ENCODE measurements at places on chromosomes 1 and 21.

DNA sequence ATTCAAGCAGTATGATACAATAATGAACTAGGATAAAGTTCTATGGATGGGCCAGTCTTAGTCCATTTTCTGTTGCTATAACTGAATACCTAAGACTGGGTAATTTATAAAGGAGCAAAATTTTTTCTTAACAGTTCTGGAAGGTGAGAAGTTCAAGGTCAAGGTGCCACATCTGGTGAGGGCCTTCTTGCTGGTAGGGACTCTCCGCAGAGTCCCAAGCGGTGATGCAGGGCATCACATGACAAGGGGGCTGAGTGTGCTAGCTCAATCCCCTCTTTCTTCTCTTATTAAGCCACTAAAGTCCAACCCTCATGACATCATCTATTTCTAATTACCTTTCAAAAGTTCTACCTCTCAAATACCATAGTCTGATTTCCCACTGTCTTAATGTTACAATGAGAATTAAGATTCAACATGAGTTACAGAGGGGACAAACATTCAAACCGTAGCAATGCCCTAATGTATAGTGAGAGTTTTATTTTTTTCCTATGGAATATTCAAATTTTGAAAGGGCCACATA lies 92.2 kb upstream of the QSOX1 start:
- DNase-seq = no peak

DNA sequence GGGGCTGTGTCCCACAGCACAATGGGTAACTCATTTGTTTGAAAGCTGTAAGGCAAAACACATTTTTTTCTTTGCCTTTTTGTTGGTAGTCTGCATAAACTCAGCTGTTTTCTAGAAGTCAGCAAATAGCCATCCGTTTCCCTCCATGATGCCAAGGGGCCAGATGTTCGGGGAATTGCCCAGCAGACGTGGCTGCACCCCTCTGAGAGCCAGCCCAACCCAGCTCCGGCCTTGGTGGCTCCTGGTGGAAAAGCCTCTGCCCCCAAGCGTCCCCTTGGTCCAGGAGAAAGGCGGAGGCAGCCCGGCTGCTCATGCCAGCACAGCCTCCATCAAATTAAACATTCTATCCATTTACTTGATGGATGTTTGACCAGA lies 58.4 kb upstream of the ADARB1 start:
- no peak for DNase-seq

DNA sequence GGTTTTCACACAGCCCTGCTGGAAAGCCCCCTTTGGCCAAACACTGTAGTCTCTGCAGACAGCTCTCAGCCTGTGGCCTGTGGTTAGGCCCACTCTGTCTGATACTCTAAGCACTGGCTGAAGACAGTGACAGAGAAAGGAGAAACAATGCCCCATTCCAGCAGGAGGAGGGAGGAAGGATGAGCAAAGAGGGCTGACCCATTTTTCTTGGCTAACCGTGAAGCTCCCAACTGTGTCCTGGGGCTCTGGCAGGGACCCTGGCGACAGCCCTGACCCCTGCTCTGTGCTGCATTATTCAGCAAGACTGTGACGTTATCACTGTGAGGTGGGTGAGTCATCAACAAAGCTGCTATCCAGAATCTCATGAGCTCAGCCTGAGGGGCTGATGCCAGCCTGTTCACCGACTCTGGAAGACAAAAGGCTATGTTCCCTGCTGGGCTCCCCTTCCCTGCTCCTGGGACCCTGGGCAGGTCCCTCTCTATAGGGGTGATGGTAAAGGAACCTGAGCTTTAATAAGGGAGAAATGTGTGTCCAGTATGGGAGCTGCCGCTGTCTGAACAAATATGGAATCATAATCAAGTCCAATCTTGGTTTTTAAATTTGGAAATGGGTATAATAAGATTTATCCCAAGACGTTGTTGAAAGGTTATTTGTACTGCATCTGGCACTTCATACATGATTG lies 107.0 kb downstream of the RHOU start:
- no peak for DNase-seq

DNA sequence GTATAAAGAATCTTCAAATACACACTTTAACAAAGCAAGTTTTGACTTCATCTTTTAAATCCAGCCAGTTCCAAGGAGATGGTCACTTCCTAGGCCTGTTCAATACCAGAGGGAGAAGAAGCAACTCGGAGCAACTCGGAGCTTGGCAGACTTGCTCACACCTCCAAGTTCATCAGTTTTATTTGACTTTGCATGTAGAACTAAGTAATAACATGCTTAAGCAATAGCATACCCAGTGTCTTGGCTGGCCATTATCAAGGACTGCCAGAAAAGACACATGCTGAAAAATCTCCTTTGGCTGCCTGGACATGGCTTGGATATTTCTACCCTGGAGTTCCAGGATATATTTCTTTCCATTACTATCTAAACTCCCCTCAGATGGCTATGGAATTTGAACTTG lies 52.6 kb downstream of the GNG12 start:
- DNase-seq = no peak

DNA sequence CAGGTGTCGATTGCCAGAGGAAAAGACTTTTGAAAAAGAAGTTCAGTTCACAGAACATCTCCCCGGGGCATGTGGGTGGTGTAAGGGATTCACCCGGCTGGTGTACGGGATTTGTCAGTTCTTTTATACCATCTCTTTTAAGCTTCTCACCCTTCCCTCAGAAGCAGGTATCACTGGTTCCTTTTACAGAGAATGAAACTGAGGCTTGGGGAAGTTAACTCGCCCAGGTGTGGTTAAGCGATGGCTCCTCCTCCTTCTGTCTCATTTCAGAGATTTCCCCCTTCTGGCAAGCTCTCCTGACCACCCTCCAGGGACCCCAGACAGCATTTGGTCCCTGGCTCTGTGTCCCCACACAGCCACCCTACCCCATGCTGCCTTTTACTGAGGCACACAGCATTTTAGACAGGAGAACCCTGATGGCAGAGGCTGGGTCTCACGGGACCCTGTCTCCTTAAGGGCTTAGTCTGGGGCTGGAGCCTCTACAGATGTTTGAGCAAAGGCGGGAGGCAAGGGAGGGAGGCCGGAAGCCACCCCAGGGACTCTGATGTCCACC lies 2.8 kb upstream of the ECE1 start:
- no peak for DNase-seq

DNA sequence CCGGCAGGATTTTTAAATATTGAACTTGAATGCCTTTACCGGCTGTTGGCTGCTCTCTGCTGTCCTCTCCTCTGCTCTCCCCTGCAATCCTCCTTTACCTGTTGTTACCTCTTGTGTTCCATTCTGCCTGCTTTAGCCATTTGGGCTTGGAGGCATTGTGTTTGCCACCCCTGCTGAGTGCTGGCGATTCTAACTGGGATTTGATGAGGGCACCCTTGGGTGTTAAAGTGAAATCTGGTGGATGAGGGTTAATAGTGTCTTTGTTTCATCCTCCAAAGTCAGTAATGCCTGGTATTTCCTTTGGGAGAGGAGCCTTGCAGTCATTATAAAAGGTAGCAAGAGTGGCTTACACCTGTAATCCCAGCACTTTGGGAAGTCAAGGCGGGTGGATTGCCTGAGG lies 9.9 kb downstream of the SZRD1 start:
- no peak for DNase-seq

DNA sequence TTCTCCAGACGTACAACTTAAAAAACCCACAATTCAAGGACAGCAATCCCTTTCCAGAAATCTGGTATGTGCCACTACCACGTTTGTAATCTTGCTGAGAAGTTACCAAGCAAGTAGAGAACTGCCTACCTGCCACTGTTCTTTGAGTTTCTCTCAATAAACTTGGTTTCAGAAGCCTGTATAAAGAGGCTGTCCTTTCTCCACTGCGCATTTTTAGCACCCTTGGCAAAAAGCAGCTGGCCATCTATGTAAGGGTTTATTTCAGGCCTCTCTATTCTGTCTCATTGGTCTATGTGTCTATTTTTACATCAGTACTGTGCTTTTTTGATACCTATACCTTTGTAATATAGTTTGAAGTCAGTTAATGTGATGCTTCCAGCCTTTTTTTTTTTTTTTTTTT lies 665.1 kb upstream of the BRINP3 start:
- no peak for DNase-seq

DNA sequence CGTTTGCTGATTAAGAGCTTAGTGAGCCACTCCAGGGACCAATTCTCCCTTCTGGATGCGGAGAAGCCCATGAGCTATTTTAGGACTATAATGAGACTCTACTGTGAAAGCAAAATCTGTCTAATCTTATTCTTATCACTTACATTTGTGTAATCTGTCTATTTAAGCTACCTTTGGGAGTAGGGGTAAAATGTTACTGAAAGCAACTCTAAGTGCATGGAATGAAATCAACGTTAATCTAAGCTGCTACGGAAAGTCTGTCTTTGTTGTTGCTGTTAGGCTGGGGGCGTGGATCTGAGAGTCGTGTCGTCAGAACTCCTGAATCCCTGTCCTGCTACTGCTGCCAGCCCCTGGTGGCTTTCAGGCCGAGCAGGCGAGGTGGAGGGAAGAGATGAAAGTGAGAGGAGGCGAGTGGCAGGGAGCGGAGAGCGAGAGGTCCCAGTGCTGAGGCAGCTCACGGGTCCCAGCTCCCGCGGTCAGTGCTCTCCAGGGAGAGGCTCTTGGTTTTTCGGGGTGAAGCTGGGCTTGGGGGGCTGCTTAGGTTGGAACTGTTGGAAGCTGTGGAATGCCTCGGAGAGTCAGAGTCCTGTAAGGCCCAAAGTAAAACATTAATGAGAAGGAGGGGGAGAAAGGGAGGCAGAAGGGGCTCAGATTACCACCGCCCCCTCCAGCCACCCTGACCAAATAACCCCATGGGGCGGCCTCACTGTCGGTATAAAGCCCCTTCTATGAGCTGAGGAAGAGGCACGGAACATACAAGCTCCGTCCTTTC lies 53.9 kb downstream of the COQ8A start:
- DNase-seq = no peak

DNA sequence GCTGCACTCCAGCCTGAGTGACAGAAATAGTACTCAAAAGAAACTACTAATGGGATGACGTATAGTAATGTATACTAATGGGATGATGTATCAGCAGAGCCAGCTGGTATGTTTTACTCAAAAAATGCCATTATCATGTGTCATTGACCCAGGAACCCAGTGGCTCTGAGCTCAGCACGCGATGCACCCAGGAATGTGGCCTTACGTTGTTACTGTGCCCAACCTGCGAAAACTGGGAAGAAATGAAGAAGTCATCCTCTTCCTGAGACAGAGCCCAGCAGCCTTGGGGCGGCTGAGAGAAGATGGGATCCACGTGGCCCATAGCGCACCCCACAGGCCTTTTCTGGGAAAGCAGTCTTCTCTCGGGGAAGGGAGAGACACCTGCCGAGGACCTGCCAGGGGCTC lies 8.8 kb downstream of the UBE2J2 start:
- DNase-seq = no peak

DNA sequence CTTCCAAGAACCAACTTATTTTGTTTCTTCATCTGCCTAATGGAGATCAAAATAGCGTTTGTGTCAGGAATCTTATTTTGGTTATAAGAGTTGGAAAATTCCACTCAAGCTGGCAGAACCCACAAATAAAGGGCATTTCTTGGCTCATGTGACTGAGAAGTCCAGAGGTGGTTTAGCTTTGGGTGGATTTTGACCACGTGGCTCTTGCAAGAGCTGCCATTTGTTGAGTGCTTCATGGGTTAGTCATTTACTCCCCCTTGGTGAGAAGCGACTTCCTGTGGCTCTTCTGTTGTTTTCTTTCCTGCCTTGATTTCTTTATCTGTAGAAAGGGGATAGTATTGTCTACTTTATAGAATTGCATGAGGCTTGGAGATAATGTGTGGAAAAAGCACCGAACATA lies 9.5 kb upstream of the RNF186 start:
- no peak for DNase-seq

DNA sequence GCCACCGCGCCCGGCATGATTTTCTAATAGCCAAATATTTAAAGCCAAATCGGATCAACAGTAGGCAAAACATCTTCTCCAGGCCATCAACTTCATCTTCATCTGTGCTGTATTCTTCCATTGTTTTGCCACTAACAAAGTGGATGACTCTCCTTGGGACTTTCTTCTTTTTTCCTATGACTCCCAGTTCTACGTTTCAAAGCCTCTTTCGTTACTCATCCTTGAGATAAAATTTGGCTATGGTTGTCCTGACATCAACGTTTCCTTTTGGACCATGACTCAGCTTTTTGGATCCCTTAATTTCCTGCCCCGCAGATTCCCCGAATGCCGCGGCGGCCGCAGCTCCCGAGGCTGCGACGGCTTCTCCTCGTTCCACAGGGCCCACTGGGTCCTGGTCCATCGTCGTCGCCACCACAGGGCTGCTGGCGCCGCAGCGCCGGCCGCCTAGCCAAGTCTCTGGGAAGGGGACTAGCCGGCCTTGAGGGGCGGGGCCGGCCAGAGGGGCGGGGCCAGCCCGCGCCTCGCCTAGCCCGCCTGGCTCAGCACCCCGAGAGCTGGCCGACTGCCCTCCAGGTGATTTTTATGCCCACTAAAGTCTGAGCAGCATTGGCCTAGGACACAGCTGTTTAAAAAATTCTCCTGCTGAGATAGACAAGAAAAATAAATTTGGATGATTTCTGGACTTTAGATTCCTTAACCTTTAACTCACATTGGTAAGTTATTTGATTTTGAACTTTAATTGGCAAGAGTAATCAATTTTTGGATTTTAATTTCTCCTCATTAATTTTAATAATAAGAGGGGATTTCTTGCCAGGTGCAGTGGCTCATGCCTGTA lies 93.9 kb downstream of the ADCY10 start:
- no peak for DNase-seq

DNA sequence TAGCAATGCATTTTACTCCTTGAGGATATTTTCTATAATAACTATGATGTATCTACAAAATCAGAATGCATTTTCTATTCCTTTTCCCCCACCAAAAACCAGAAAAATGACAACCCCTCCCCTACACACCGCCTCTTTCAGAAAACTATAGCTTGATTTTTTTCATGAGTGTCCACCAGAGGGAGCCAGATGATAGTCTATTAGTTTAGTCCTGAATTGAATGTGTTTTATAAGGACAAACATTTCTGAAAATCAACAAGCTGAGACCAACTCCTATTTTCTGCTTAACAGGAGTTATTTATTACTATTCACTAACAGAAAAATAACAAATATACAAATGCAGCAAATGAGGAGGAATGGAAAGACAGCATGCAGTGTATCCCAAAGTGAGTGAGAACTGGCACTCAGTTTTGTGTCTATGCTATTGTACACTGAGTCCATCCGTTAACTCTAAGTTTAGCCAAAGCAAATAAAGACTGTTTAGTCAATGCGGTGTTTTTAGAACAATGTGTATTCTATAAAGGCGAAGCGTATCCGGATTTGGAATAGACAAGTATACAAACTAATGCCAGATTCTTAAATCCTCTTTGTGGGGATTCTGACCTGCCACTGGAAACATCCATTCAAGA lies 182.6 kb downstream of the VAV3 start:
- peak; percentile 26 for DNase-seq

GRCh38 chr1:218964471-218965185 lies 209.1 kb upstream of the LYPLAL1 start:
- no peak for DNase-seq

- DNase-seq = no peak
Observed at GRCh38 chr1:7011826-7012225, 226.6 kb downstream of the CAMTA1 start.

Measured in NCI-H1105 (cell line).